Tongue (tissue), 3 donors: ENCODE measurements at places on chromosomes 16 and 17.

DNA sequence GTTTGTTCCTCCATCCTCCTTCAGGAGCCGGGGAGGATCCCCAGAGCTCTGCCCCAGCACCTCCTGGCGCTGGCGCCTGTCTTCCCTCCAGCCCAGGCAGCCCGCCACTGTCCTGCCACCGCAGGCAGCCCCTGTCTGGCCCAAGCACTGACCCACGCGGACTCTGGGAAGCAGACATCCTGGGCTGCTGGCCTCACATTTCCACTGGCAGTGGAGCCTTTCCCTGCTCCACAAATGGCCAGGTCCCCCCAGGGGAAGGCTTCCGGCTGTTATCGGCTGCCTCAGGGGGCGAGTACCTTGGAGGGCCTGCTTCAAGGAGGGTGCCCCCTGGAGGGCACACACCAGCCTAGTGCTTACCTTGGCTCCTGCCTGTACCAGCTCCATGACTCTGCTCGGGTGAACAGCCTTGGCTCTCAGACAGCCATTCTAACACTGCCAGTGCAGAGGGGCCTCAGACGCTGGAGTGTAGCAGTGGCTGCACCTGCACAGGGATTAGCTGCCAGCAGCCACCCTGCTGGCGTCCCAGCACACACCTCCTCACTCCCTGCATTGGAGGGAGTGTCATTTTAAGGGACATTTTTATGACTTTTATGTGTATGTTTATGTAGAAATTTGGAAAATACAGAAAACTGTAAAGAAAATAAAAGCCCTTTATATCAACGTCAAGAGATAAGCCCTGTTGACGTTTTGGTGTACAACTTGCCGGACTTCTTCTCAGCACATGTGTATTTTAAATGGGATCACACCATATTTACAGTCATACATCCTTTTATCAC, 21.0 kb downstream of the ACE start:
- no peak for DNase-seq

GRCh38 chr16:89563639-89564392, 3.3 kb downstream of the RPL13 start:
- DNase-seq, result no peak

DNA sequence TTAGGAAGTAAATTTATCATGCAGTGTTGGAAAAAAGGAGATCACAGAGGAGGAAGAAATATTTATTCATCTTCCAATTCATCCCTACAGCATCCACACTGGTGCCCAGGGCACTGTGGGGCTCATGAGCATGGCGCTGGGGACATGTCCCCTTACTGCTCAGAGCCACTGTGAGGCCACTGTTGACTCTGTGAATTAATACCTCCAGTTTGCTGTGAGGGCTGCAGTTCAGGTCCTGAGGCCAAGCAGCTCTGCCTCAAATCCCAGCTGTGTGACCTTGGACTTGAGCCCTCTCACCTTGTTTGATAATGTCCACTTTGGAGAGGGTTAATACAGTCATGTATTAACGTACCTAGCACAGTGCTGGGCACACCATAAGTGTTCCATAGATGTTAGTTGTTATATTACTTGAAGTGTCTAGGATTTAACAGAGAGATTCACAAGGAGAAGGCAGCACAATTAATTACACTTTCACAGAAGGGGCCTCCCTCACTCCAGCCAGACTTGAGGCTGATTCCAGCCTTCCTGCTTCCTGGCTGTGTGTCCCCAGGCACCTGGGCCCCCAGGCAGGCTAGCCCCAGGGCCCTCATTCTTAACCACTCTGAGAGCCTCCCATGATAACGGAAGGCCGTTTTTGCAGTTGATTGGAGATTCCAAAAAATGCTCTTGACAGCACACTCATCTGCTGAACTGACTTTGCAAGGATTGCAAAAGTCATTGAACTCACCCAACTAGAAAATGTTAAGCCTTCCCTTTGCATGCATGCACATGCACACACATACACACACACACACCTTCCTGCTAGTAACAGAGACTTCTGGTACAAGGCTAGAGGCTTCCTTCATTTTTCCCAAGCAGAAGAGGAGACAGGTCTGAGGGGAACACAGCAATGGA, 29.4 kb downstream of the KATNIP start:
- DNase-seq, result peak; percentile 20

GRCh38 chr17:81716674-81716996, 4.6 kb downstream of the SLC25A10 start:
- no peak for DNase-seq

DNA sequence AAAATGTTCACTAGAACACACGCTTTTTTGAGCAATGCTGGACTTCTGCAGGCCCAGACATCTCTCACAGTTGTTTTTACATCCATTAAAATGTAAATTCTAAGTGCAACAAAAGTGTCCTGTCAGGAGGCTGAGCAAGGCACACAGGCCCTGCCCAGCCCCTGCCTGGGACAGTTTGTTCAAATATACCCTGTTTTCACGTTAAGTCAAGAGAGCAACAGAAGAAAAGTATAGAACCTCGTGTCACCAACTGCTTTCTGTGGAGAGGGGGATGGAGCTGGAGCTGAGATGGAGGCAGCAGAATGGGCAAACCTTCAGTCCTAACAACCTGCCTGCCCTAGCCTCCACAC, 4.3 kb upstream of the HOXB2 start:
- no peak for DNase-seq

DNA sequence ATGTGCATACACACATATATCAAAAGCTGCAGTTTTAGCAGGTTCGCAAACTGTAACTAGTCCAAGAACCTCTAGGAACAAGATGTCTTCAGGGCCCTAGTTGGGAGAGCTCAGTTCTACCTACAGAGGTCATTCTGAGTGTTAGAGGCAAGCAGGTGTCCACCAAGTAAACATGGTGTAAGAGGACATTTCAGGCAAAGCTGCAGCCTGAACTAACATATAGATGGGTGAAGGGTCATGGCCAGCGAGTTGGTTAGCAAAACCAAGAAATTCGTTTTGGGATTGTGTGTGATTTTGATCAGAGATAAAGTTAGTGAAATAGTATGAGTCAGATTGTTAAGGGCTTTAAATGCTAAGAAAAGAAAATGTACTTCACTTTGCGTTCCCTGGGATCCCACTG, 24.6 kb downstream of the C17orf75 start:
- no peak for DNase-seq

GRCh38 chr17:34720760-34721159, 141.4 kb downstream of the TMEM132E start:
- no peak for DNase-seq

- no peak for DNase-seq
These were observed 3.1 kb upstream of the KRTAP3-2 start for GRCh38 chr17:41002814-41003213.

GRCh38 chr17:27950995-27951394, 57.8 kb upstream of the LYRM9 start:
- DNase-seq, result no peak

- DNase-seq, result no peak
These were observed 3.0 kb downstream of the CYLD start for GRCh38 chr16:50744881-50745280.

DNA sequence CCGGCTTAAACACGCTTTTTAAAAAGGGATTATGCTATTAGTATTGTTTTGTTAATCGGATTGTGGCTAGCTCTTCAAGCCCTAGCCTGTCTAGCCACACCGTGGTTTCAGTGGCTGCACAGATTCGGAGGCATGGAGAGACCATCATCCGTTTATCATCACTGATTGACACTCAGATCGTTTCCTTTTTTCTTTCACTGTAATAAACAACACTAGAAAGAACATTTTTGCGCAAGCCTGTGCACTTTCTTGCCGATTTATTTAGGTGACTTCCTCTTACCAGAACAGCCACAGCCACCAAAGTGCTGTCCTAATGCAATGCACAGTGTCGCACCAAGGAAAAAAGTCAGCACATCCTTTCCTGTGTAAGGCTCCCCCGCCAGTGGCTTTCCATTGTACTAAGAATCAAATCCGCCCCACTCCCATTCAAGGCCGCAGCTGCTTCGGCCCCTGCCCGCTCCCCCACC, 78.2 kb downstream of the CRISPLD2 start:
- no peak for DNase-seq

- DNase-seq, result no peak
These were observed 4.2 kb downstream of the CORO6 start for GRCh38 chr17:29618272-29619065.

DNA sequence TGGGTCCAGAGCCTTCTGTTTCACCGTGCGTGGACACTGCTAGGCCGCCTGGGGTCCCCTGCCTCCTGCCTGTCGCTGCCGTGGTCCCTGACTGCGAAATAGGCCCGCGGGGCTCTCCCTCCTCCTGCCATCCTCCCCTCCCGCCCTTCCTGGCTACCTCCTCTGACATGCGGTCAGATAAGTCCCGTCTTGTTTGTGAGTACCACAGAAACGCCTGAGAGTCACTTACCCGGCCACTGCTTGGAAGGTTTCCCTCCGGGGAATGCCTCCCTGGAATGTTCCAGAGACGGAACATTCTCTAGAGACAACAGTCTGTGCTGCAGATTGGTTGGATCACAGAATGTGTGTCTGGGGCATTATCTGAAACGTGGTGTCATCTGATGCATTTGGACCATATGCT, 22.7 kb downstream of the CIBAR2 start:
- DNase-seq, result no peak

GRCh38 chr17:51046514-51047384, 73.9 kb downstream of the SPAG9 start:
- peak; percentile 98 for DNase-seq

- no peak for DNase-seq
These were observed 66.1 kb upstream of the HS3ST4 start for GRCh38 chr16:25625620-25626019.

- no peak for DNase-seq
These were observed 18.4 kb downstream of the TOX3 start for GRCh38 chr16:52528393-52529065.

DNA sequence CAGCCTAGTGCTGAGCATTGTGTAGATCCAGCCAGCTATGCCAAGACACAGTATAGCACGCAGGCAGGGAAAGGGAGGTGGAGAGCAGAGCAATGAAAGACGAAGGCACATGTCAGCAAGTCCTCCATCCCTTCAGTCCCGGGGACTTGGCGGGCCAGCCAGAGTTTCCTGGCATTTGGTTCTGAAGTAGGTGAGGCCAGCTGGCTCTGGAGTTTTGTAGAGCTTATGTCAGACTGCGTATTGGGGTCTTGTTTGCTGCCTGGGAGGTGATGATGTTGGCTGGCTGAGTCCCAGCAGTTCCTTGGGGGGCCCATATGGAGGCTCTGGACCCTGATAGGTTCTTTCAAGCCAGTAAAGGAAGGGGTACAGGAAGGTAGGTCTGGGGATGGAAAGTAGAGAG, 55.7 kb upstream of the AKTIP start:
- peak; percentile 64 for DNase-seq

GRCh38 chr17:28811651-28812090, 30.9 kb downstream of the FAM222B start:
- DNase-seq, result peak; percentile 26

- DNase-seq, result no peak
These were observed 25.5 kb upstream of the CCR7 start for GRCh38 chr17:40590742-40591141.

GRCh38 chr17:71023249-71024030, 854.1 kb downstream of the KCNJ2 start:
- peak; percentile 82 for DNase-seq
